ENCODE measurements at places on chromosomes 6 and 20.

DNA sequence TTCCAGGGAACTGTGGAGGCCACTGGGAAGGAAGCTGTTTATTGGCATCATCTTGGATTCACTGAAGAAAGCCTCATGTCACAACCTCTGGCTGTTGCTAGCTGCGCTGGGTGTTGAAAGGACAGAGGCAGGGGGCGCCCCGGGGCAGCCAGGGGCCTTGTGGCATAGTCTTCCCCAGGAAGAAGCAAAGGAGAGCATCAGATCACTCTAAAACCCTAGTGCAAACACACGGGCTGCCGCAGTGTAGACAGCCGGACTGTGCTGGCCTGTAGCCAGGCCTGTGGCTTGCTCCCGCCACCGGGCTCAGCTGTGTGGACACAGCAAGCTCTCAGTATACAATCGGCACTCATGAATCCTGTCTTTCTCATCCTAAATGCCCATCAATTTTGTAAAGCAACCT lies 23.8 kb upstream of the SMOC2 start:
- DNase-seq: no peak

GRCh38 chr20:1001116-1001515 lies 995 bp downstream of the RSPO4 start:
- DNase-seq: no peak

GRCh38 chr20:1291191-1291741 lies 25.2 kb downstream of the SNPH start:
- DNase-seq: no peak

DNA sequence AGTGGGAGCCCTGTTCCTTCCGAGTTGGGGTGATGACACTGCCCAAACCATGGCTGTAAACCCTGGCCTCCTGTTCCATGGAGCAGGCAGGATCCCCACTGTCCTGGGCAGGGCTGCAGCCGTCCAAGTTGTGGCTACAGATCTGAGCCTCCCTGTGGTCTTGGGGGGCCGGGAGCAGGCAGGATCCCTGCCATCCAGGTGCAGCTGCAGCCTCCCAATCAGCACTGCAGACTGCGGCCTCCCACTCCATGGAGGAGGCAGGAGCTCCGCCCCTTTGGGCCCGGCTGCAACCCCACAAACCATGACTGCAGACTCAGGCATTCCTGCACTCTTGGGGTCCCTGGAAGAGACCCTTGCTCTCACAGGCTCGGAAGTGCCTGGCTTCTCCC lies 872.1 kb upstream of the GJE1 start:
- DNase-seq: no peak

GRCh38 chr6:116616737-116617053 lies 416 bp downstream of the RSPH4A start:
- no peak for DNase-seq

DNA sequence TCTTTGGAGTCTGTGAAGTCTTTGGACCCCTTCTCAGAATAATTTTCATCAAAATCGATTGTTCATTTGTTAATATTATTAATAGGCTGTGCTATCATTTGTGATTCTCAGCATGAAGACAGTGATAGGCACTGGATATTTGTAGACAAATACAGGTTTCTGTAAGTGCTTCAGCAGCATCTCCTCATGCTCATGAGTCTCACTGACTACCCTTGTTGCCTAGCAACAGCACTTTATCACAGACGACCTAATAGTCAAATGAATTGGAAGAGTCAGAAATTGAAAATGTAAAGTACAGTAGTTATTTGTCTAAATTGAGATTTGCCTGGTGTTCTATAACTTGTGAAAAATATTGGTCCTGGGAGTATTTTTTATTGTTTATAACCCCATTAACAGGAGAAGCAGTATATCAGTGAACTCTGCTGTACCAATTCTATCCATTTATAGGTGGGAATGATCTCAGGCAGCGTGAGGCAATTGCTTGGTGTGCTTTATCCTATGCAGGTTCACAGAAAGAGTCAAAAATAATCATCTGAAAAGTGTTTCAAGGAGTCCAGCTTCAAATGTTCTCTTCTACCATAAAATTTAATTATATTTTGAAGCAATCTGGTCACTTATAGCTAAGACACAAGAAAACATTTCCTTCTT lies 684.6 kb downstream of the RFPL4B start:
- DNase-seq: no peak

- DNase-seq: no peak
These were observed 92.2 kb downstream of the GRM4 start for GRCh38 chr6:34053721-34054120.

DNA sequence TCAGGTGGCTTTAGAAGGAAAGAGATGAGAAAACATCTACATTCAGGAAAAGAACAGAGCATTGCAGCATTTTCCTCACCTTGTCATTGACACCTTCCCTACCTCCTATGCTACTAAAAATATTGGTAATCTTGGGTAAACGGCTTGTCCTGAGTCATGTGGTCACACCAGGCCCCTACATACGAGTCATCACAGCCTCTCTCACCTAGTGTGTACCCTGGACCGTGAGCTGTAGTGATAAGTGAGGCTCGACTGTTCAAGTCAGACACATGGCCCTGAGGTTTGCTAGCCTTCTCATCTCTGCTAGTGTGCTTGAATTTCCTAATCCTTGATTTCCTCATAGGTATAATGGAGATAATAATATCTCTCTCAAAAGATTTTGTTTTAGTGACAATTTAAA lies 29.6 kb upstream of the TMEM244 start:
- no peak for DNase-seq

DNA sequence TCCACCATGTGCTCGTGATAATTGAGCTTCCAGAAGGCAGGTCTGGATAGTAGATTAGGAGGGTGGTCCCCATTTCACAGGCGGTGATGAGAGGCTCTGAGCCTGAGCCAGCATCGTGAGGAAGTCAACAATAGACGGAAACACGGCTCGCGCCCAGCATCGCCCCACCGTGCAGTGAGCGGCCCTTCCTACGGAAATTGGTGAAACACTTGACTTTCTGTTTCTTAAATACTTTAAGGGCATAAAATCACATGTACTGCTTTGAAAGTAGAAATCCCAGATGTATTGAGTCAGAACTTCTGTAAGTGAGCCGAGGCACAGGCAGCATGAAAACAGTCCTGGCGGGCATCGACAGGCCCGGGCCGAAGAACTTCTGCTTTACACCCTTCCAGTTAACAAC lies 4.3 kb upstream of the KIF25 start:
- DNase-seq: no peak

DNA sequence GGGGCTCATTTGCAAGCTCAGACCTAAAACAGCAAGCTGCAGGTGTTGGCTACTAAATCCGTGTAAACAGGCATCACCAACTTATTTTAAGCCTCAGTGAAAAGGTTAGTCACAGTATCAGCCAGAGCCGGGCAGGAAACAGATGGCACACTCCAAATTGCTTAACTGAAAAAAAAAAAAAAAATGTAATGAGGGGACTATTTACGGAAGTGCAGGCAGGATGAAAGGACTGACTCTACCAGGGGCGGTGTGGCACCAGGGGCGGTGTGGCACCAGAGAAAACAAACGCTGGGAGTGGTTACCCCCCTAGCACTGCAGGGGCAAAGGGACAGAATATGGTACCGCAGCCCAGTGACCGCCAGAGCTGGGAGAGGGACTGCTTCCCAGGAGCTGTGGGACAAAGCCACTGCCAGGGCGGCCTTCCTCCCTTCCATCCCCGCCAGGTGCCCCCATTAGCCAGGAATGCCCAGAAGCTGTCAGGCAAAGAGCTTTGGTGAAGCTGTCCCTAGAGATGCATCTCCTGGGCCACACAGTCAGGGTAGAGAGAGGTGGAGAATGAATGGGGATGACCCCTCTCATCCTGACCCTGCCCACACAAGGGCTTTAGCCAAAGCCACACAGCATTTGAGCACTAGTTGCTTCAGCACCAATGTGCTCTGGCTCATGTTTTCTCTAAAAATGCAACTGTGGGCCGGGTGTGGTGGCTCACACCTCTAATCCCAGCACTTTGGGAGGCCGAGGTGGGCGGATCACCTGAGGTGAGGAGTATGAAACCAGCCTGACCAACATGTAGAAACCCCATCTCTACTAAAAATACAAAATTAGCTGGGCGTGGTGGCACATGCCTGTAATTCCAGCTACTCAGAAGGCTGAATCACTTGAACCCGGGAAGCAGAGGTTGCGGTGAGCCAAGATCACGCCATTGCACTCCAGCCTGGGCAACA lies 39.6 kb upstream of the GFOD1 start:
- no peak for DNase-seq

DNA sequence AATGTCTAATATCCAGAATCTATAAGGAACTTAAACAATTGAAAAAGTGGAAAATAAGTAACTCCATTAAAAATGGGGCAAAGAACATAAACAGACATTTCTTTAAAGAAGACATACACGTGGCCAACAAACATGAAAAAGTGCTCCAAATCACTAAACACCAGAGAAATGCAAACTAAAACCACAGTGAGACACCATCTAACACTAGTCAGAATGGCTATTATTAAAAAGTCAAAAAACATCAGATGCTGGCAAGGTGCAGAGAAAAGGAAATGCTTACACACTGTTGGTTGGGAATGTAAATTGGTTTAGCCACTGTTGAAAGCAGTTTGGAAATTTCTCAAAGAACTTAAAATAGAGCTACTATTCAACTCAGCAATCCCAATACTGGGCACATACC lies 169.2 kb upstream of the MANEA start:
- DNase-seq: no peak

GRCh38 chr6:147037881-147038280 lies 166.3 kb upstream of the STXBP5 start:
- no peak for DNase-seq

GRCh38 chr6:35391240-35391968 lies 49.0 kb downstream of the PPARD start:
- DNase-seq: no peak

DNA sequence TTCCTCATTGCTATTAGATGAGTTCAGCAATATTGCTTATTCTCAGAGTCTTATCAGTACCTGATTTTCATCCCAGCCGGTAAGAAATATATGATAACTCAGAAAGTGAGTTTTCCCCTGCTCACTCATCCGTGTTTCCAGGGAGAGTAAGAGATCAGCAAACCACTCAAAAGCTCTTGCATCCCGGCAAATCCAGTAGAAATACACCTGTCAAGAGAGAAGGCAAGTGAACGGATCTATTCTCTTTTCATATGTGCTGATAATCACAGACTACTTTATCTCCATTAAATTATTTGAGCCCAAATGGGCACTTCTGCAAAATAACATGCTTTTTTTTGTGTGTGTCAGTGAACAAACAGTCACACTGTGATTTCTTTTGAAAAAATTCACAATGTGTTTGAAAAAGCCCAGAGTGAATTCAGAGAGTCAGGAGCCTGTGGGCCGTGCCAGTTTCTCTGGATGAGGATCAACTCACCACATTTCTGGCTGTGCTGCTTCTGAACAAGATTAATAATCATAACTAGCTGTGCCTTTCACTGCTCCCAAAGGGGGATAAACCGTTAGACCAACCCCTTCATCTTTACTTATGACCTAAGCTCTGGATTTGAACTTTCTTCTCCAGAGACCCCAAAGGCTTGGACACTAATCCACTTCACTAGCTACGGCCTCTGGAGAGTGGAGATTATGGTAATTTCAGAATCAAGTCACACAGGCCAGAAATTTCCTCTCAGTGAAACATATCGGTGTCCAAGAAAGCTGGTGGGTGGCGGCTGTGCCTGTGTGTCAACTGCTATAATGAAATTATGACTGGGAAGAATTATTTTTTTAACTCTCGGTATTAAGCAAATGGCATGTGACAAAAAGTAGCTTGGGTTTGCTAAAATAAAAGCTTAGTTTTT lies 44.2 kb downstream of the NOX3 start:
- DNase-seq: no peak

GRCh38 chr6:73560182-73560732 lies 39.4 kb upstream of the EEF1A1 start:
- no peak for DNase-seq

GRCh38 chr6:110430236-110430635 lies 14.9 kb upstream of the DDO start:
- no peak for DNase-seq

DNA sequence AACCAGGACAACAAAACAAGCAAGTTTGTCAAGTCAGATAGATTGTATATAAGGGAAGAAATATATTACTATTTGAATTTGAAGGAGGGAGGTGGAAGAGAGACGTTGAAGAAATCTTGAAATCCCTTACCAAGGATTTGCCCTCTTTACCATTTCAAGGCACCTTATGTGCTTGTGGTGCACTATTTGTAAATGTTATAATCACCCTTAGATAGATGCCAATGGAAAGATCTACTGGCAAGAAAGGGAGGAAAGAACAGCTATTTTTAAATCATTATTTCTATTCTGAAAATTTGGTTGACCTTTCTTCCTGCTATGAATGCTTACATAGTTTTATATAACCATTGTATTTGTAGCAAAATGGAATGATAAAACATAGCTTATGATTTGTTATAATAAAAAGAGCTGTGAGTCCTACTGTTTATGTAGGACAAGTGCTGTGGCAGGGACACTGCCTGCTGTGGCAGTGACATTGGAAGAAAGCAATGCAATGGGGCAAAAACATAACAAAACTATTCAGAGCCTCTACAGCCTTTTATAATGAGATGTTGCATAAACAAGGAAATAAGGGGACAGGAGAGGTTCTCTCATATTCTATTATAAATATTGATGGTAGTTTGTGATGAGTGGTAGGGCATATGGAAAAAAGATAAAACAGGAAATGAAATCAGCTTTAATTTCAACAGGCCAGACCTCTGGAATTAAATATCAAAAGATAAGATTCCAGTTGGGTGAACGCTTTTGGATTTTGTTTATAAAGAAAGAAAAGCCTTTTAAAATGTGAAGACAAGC lies 1145.2 kb upstream of the GJE1 start:
- no peak for DNase-seq

DNA sequence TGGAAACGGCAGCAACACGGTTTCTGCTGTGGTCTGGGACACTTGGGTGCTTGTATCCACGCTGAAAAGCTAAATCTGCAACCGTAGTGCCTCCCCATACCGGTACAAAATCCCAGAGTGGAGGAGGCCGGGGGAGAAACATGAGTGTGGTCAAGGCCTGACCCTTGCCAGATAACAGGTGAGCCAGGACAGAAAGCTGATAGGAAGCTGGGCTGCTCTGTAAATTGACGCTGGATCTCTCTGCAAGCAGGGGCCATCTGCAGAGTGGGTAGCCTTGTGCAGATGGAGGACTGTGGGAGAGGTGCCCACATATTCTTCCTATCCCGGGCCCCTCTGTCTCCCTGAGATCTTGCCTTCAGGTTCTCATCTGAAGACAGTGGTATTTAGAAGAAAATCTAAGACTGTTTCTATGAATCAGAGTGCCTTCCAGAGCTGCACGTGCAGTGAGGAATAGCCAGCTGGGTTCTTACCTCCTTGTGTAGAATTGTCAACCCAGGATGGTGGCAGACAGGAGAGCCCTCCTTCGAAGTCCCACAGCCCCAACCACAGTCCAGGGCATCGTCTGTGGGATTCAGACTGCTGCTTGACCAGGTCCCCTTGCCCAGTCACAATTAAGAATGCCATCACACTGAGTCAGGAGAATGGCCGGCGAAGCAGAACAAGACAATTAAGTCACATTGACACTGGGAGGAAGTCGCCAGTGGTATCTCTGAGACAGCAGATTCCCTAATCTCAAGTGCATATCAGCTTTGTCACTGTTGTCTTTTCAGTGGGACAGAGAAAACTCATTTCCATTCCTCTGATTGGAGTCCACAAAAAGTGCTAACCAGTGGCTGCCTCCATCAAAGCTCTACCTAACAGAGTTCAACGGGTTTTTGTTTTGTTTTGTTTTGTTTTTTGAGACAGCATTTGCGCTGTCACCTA lies 100.0 kb upstream of the RIPOR2 start:
- no peak for DNase-seq

Measured in smooth muscle cell of the brain vasculature (primary cell).